ENCODE measurements at places on chromosomes 6 and 20. TPM values are rescaled to one million over a fixed set of nuclear protein-coding genes. Genes with fewer than 3 reads are reported as not detected.

Gene PPP1R10
- 68.4 TPM for total RNA-seq

DNA sequence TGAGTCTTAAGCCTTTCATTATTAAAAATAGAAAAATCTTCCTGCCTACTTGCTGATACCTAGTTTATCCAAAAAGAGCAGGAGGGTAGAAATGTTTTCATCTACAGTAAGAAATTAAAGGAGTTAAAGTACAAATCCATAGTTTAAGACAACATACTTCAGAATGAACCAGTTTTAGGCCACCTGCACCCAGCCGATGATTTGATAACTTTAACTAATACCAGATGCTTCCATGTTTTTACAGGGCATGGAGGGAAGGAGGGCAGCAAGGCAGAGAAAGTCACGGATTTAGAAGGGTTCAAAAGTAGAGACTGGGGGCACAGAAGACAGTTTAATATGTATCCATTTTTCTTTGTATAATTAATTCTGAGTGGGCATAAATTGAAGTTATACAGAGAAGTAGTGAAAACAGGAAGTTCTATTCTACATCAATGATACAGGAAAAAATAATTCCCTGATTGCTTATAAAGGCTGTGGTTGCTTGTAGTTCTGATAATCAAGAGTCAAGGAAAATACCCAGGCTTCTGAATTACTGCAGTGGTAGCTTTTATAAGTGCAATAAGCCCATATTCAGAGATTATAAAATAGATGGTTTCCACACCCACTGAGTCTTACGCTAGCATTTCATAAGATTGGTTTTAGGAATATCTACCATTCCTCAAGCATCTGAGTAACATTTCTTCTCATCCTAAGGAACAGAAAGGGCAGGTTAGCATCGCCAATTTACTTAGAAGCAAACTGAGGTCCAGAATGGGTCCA is 72.0 kb downstream of the GMDS start:
- DNase-seq, result no peak

DNA sequence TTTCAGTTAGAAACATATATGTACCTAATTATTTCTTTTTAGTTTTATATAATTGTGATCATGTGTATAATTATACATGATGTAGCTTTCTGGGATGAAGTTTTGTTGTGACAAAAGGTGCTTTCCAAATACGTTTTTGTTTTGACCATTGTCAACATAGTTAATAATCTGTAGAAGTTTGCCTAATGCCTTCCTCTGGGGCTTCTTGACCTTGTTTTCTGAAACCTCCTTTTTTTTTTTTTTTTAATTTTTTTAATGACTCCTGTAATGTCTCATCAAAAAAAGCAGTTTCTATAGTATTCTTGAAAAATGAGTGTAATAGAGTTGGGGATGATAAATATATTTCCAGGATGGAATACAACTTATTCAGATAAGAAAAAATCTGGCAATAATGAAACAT is 434.7 kb upstream of the SOX4 start:
- DNase-seq, result no peak

DNA sequence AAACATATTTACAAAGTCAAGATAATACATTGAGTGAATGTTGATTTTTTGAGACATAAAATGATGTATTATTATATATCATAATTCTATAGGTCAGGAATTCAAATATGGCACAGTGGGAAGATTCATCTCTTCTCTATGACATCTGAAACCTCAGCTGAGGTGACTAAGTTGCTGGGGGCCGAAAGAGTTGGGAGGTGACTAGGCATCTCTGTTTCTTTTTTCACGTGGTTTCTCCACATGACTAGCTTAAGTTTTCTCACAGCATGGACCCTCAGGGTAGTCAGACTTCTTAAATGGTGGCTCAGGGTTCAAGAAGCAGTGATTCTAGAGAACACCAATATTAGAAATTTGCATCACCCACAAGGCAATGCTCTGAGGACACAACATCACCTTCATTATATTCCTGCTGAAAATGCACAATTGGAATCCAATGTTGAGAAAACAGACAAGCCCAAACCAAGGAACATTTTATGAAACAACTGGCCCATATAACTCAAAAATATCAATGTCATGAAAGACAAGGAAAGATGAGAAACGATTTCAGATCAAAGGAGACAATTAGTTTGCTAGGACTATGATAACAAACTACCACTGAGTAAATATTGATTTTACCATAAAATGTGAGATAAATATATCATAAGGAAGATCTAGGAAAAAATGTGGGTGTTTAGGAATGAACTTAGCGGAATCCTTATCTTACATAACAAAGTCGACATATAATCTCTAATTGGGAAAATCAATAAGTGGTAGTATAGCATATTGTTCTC is 273.3 kb upstream of the IRAK1BP1 start:
- no peak for DNase-seq

GRCh38 chr6:55578537-55579363 is at the start of gene HMGCLL1:
Gene HMGCLL1, minus strand, starts transcription at chr6:55579192. Its CDS starts 137 bp downstream, at chr6:55579055.
- DNase-seq, result no peak

All from NCI-H460 (cell line).